ENCODE measurements at places on chromosomes 16 and 17.

GRCh38 chr17:29717817-29718216, 95.1 kb upstream of the CORO6 start:
- DNase-seq, result no peak

DNA sequence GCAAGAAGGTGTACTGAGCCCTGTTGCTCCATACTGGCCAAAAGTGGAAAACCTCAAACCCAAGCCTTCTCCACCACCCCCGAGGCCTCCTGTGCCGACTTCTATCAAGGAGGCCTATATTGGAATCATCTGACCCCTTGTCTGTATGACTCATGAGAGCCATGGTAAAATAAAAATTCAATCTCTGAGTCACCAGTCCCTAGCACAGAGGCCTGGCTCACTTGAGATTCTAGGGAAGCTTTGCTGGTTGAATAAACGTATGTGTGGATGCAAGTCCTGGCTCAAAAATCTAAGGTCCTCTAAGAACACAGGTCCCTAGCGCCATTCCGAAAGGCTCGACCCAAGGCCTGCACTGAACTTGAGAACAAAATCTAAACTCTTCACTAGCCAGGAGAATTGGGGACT, 15.0 kb downstream of the NSMCE1 start:
- no peak for DNase-seq

GRCh38 chr17:14792746-14793145, 472.4 kb downstream of the PMP22 start:
- no peak for DNase-seq

DNA sequence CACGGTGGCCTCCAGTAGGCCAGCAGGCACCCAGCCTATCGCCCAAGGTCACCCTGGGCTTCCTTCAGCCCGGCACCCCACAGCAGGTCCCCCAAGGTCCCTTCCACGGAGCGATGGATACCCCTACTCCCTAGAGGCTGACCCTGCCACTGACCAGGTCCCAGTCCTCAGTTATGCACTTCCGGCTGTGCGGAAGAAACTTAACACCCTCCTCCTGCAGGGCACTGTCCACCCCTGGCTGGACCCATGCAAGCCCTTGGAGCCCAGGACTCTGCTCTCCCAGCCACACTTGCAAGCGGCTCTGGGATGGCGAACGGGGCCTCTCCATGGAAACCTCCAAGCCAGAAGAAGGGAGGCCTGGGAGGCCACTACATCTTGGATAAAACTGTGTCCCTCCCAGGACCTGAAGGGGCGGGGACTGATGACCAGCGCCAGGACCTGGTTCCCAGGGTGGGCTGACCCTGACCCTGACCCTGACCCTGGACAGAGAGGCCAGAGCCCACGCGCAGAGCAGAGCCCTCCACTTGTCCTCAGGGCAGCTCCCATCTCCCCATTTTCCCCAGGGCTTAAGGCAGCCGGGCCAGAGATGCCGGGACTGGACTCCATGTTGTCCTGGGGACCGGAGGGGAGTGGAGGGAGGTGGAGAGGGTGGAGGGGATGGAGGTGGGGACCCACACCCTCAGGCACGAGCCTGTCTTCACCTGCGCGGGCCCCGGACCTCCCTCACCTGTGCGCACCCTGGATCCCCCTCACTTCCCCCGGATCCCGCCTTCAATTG, 734 bp downstream of the CEP131 start:
- DNase-seq, result no peak

DNA sequence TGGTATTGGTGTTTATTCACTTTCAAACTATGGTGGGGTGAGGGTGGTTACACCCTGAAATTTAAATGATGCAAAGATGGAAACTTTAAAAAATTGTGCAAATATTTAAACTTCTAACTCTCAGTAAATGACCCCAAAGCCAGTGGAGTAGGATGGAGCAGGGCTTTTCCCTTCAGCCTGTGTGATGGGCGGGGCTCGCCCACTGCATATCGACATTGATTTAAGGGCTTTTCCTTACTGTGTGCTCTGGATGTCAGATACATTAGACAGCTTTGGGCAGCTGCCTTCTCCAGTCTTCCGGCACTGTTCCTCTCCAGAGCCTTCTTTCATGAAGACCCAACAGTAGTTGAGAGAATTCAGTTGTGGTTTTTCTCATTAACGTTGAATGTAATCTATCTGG, 99.9 kb downstream of the SPECC1 start:
- DNase-seq, result no peak

DNA sequence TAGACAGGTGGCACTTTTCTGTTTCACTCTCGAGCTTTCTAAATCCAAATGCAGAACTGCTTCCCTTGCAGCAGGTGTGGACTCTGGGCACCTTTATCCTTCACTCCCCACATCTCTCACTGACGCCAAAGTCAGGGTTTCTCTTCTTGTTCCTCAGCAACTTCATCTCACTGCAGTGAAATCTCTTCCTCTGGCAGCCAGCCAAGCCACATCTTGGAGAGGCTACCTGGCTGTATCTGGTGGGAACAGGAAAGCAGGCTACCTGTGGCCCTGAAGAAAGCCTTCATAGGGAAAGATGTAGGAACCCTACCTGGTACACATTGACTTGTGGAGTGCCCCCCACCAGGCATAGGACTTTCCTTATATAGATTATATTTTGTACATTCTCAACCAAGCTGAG, 159.1 kb downstream of the UTP18 start:
- no peak for DNase-seq

- no peak for DNase-seq
These were observed 17.4 kb downstream of the NGFR start for GRCh38 chr17:49512296-49513043.

- DNase-seq, result peak; percentile 58
These were observed 2.2 kb upstream of the PHLPP2 start for GRCh38 chr16:71726476-71727315.
